ENCODE measurements at places on chromosomes 11 and 22. TPM values are rescaled to one million over a fixed set of nuclear protein-coding genes. Genes with fewer than 3 reads are reported as not detected.

The TMEM191C gene
- 1.3 TPM for total RNA-seq

The OR5B17 gene
- not detected for total RNA-seq

The GAL3ST1 gene
- not detected for total RNA-seq

The RNF26 gene
- total RNA-seq, result 33.0 TPM

The UBQLNL gene
- total RNA-seq, result not detected

The PKP3 gene
- not detected for total RNA-seq

The EMID1 gene
- not detected for total RNA-seq

The NADSYN1 gene
- total RNA-seq, result 59.9 TPM

The CYB5R3 gene
- total RNA-seq, result 62.7 TPM

The TMEM151A gene
- total RNA-seq, result not detected

The SLC25A18 gene
- total RNA-seq, result not detected

The JHY gene
- total RNA-seq, result 3.1 TPM

The LRP4 gene
- total RNA-seq, result 0.20 TPM

The ALKBH3 gene
- 53.3 TPM for total RNA-seq

The NAT10 gene
- 169 TPM for total RNA-seq

The P2RY6 gene
- total RNA-seq, result not detected

The TRIM34 gene
- 7.8 TPM for total RNA-seq

The SLC6A5 gene
- total RNA-seq, result not detected

The ANO5 gene
- total RNA-seq, result 0.02 TPM

The TMEM121B gene
- 0.27 TPM for total RNA-seq

The ALDH3B1 gene
- not detected for total RNA-seq

The PKNOX2 gene
- not detected for total RNA-seq

The BBOX1 gene
- not detected for total RNA-seq

The A4GALT gene
- 0.08 TPM for total RNA-seq

The GLB1L3 gene
- 10.9 TPM for total RNA-seq

The C22orf42 gene
- not detected for total RNA-seq

The SHANK2 gene
- not detected for total RNA-seq

The TMA7B gene
- 1.3 TPM for total RNA-seq

The DNAJB7 gene
- not detected for total RNA-seq

The GRIA4 gene
- total RNA-seq, result not detected

The CCDC188 gene
- not detected for total RNA-seq

The LDHAL6A gene
- total RNA-seq, result not detected

The TIMP3 gene
- 0.08 TPM for total RNA-seq

The TRPM5 gene
- not detected for total RNA-seq

Data from activated naive CD8-positive, alpha-beta T cell treated with anti-CD3 and anti-CD28 coated beads for 36 hours (primary cell).